ENCODE measurements at places on chromosomes 5 and 9. TPM values are rescaled to one million over a fixed set of nuclear protein-coding genes. Genes with fewer than 3 reads are reported as not detected.

Gene TSPAN17
- total RNA-seq = 21.4 TPM

Gene F12
- total RNA-seq = 2.7 TPM

Gene SYNPO
- 4.9 TPM for total RNA-seq

Gene TGFBI
- total RNA-seq = 9.6 TPM

Gene ZNF454
- total RNA-seq = 15.0 TPM

Gene CARTPT
- total RNA-seq = 0.74 TPM

Gene HSPB3
- 4.7 TPM for total RNA-seq

Gene LCN9
- total RNA-seq = not detected

Gene SPATA9
- 0.98 TPM for total RNA-seq

Gene CFAP157
- under 0.01 TPM for total RNA-seq

Gene DBH
- total RNA-seq = not detected

Gene GRM6
- total RNA-seq = under 0.01 TPM

Gene NOXA1
- total RNA-seq = 2.0 TPM

Gene POU5F2
- 2.5 TPM for total RNA-seq

Gene PCDHA3
- total RNA-seq = 13.0 TPM

Gene FGF10
- total RNA-seq = 1.7 TPM

Gene IFNA13
- not detected for total RNA-seq

Gene TAF11L5
- not detected for total RNA-seq

Gene PTRH1
- 5.2 TPM for total RNA-seq

Gene SPAAR
- 0.25 TPM for total RNA-seq

Gene EPB41L4B
- 2.0 TPM for total RNA-seq

Gene RNF183
- total RNA-seq = not detected

Gene HOMER1
- 80.2 TPM for total RNA-seq

Gene PFN3
- total RNA-seq = 0.74 TPM
